ENCODE measurements at places on chromosomes 6 and 20.

DNA sequence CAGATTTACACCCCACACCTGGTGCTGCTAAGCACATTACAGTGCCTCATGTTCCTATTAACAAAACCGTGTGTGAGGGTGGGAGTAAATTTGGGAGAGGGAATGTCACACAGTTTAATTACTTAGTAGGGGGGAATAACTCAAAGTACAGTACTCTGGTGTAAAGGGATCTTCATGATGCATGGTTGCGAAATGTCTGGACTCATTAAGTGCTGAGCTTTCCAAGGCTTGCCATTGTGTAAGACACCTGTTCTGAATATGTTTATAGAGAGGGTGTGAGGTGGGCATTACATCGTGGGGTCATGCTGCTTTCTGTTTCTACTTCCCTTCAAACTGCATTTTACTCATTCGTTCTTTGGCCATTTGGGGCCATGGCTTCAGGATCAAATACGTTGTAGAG lies 181.2 kb downstream of the ADGRG6 start:
- no peak for DNase-seq

GRCh38 chr20:52539891-52540290 lies 348.3 kb upstream of the ZFP64 start:
- no peak for DNase-seq

GRCh38 chr20:34264141-34264540 lies 22.9 kb downstream of the ASIP start:
- DNase-seq, result no peak

- no peak for DNase-seq
Observed at GRCh38 chr6:41997456-41997855, 52.9 kb upstream of the TAF8 start.

DNA sequence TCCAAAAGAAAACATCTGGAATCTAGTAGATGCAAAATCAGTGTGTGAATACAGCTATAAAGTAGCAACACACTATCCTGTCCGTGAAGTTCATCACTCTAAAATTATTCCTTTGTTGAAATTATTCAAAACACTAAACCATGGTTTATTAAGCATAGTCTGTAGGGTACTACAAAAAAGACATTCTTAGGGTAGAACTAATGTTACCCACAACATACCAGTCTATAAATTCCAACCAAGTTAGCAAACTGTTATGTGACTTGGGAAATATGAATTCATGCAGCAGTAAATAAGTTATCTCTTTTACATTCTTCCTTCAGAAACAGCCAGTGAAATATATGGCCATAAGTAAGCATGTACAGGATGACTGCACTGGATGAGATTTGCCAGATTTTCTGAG lies 580.3 kb upstream of the ADGRB3 start:
- no peak for DNase-seq

DNA sequence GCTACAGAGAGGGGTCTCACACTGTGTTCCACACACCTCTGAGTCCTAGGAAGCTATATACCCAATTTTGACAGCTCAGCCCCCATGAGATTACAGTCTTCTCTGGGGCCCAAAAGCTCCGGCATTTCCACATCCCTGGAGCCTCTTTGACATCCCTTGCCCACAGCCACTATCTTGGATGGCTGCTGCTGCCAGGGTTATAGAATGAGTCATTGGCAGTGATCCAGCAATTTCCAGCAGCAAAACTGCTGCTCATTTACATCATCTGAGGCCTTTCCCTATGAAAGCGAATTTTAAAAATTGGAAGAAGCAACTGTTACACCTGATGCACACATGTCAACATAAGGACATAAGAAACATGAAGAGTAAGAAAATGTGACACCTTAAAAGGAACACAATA lies 590.7 kb downstream of the MEI4 start:
- DNase-seq, result no peak

- DNase-seq, result no peak
Observed at GRCh38 chr6:41693281-41694240, 41.8 kb downstream of the TFEB start.

DNA sequence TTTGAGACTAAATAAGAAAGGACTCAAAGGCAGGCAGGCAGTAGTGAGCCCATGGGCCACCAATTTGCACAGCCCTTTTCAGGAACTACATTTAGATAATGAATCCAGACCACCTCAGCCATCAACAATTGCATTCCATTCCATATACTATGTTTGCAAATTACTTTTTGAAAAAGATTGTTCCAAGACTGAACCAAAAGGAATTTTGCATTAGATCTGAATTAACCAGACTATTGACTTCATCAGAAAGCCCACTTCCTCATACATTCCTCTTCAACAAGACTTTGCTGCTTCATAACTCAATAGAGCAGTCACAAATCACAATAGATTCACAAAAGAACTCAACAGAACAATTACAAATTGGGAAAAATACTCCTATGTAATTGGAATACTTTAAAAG lies 229.1 kb downstream of the SIM1 start:
- DNase-seq, result no peak

- DNase-seq, result no peak
Observed at GRCh38 chr6:124002377-124003081, 198.9 kb downstream of the NKAIN2 start.

GRCh38 chr6:166278579-166279392 lies 29.4 kb downstream of the PRR18 start:
- no peak for DNase-seq

DNA sequence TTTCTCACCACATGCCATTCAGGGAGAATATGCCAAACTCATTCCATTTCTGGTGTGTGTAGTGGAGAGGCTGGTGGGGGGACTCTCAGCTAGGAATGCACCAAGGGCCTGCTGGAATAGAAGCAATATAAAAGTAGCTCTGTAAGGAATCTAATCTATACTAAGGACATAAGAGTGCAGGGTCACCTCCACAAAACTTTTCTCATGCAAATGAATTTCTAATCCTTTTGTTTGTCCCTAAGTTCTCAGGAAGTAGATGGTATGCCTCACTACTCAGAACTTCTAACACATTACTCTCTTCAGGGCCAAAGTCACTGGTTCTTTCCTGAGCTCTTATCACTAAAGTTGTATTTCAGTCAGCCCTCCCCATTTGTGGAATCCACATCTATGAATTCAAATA lies 427.2 kb downstream of the C6orf118 start:
- no peak for DNase-seq

- DNase-seq, result no peak
Observed at GRCh38 chr6:44377484-44377883, 10.0 kb upstream of the CDC5L start.

DNA sequence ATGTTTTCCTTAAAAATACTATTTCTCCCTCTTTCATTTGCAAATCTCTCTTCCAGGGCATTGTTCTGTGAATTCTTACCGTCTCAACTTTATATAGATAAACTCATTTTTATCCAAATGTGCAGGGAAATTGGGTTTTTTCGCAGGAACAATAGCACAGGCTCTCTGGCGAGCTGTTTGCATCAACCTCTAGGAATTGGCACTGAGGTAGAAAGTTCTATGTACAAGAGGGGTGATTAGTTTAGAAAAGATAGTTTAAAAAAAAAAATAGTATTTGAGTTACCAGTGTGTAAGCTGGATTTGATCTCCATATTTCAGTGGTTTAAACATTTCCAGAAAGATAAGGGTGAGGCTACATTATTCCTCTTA lies 129.7 kb upstream of the BTN3A2 start:
- DNase-seq, result no peak

GRCh38 chr6:3457710-3458602 lies 1.1 kb upstream of the SLC22A23 start:
- DNase-seq, result no peak

- DNase-seq, result no peak
Observed at GRCh38 chr6:114119056-114119455, 148.1 kb upstream of the HDAC2 start.

- no peak for DNase-seq
Observed at GRCh38 chr20:10314198-10314597, 95.6 kb downstream of the SNAP25 start.

- no peak for DNase-seq
Observed at GRCh38 chr20:36273414-36274180, 32.5 kb upstream of the DLGAP4 start.

DNA sequence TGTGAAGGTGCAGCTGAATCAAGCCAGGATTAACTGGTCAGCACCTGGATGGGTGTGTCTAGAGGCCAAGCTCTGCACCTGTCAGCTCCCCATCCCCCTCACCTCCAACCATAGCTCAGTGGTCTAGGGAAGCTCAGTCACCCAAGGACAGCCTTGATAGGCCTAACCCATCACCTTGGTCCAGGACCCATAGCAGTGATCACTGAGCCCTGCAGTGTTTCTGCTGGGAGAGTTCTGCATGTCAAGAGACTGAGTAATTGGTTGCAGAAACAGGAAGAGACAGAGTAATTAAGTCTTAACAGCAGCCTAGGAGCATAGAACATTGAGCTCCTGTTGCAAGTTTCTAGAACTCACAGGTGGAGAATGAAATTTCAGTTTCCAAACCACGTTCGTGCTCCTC lies 18.7 kb upstream of the RALGAPB start:
- no peak for DNase-seq

- no peak for DNase-seq
Observed at GRCh38 chr6:77097940-77098339, 365.4 kb downstream of the HTR1B start.

DNA sequence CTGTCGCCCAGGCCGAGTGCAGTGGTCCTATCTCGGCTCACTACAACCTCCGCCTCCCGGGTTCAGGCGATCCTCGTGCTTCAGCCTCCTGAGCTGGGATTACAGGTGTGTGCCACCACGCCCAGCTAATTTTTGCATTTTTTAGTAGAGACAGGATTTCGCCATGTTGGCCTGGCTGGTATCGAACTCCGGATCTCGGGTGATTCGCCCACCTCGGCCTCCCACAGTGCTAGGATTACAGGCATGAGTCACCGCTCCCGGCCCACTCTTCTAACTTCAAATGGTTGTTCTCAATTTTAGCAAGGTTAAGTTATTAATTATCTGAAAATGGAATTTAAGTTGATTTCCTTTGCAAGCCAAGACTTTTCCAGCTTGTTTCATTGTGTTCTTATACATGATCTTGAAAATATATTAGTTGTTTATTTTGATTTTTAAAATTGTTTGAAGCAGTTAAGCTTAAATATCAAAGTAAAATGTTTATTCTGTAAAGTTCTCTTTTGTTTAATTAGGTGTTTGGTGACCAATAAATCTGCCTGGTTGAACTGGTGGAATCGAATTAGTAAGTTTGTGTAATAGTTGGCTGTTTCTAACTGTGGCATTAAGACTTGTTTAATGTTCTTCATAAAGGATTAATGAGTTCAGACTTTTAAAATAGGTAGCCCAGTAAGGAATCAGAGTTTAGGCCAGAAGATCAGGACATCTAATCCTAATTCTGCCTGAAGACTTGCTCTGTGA lies 2.3 kb downstream of the PM20D2 start:
- DNase-seq, result peak; percentile 15

DNA sequence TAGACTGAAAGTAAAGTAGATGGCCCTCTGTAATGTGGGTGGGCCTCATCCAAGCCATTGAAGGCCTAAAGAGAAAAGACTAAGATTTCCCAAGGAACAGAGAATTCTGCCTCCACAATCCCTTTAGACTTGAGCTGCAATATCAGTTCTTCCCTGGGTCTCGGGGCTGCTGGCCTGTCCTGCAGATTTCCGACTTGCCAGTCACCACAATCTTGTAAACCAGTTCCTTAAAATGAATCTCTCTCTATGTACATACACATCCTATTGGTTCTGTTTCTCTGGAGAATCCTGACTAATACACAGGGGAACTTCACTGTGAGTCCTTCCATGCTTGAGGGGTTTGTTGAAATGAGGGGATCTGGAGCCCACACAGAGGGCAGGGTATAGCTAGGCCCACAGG lies 12.9 kb downstream of the CCDC170 start:
- no peak for DNase-seq

GRCh38 chr6:150410399-150410798 lies 41.6 kb downstream of the IYD start:
- DNase-seq, result no peak

DNA sequence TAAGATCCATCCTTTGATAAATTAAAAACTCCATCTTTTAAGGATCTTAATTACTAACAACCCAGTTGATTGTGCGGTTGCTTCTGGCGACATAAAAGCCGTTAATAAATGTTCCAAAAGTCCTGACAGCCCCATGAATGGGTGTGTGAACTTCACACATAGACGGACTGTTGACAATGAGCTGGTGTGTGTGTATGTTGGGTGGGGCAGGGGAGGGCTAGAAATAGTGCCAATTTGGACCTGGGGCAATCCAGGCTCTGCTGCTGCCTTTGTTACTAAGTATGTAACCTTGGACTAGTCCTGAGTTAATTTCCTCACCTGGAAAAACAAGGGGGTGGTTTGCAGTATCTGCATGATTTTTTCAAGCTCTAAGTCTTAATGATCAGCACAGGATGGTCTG lies 4.2 kb downstream of the MAS1 start:
- no peak for DNase-seq

- DNase-seq, result no peak
Observed at GRCh38 chr6:307065-307814, 15.0 kb downstream of the DUSP22 start.

DNA sequence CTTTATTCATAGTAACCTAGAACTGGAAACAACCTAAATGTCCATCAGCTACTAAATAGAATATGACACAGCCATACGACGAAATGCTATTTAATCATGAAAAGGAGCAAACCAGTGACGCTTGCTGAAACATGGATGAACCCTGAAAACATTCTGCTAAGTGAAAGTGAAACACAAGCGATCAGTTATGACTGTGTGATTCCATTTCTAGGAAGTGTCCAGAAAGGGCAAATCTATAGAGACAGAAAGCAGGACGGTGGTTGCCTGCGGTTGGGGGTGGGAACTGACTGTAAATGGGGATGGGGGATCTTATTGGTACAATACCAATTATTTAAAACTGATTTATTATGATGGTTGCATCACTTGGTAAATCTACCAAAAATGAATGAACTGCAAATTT lies 126.8 kb downstream of the IPCEF1 start:
- peak; percentile 51 for DNase-seq

DNA sequence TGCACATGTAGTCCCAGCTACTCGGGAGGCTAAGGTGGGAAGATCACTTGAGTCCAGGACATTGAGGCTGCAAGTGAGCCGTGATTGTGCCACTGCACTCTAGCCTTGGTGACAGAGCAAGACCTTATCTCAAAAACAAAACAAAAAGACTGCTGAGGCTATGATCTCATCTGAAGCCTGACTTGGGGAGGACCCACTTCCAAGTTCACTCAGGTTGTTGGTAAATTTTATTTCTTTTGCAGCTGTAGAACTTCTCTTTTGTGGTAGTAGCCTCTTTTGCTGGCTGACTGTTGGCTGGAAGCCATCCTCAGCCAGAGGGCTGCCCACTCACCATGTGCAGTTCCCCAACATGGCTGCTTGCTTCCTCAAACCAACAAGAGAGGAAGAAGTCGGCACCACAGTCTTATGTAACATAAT lies 36.8 kb upstream of the ME1 start:
- DNase-seq, result no peak

GRCh38 chr6:14681699-14682487 lies 564.0 kb upstream of the JARID2 start:
- no peak for DNase-seq

- DNase-seq, result no peak
Observed at GRCh38 chr6:29728173-29728874, 5.1 kb downstream of the HLA-F start.

Measured in stimulated activated CD8-positive, alpha-beta memory T cell treated with anti-CD3 and anti-CD28 coated beads, Interleukin-15, amount 100 ng/mL, for 48 hours (primary cell).